ENCODE measurements at places on chromosomes 1 and 21.

GRCh38 chr1:38568061-38568857 is 291.3 kb downstream of the RRAGC start:
- DNase-seq: no peak

DNA sequence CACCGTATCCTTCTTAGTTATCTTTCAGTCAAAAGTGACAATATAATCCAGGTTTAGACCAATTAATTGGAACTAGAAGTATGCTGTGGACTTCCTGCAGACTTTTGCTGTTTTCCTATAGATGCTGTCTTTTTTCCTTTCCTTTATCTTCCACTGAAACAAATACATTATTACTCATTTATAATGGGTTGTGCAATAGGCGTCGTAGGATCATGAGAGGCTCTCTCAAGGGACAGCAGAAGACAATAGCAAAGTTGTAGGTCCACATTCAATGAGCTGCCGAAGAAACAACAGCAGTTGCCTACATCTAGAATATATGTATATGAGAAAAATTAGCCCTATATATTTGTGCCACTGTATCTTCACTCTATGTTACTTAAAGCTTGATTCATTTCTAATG is 371.6 kb downstream of the AMY1C start:
- no peak for DNase-seq

- no peak for DNase-seq
These were observed 23.6 kb downstream of the PCSK9 start for GRCh38 chr1:55062801-55063576.

DNA sequence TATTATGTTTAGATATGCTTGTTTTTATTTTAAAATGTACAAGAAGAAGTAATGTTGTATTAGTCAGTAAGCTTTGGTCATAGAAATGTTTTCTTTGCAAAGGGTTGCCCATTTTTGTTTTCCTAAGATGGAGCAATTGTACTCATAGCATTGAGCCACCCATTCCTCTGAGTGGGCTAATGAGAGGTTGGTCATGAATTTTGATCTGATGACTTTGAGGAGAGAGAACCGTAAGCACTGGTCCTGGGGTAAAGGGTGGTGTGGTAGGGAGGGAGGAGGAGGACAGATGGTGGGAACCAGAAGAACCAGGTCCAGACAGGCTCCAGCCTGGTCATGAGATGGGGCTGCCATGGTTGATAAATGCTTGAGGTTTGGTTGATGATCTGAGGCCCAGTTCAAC is 15.9 kb upstream of the SLC6A9 start:
- DNase-seq: no peak

GRCh38 chr1:209202830-209203532 is 380.5 kb upstream of the CAMK1G start:
- DNase-seq: no peak

- DNase-seq: no peak
These were observed 2.0 kb upstream of the TNFSF18 start for GRCh38 chr1:173052681-173053196.

DNA sequence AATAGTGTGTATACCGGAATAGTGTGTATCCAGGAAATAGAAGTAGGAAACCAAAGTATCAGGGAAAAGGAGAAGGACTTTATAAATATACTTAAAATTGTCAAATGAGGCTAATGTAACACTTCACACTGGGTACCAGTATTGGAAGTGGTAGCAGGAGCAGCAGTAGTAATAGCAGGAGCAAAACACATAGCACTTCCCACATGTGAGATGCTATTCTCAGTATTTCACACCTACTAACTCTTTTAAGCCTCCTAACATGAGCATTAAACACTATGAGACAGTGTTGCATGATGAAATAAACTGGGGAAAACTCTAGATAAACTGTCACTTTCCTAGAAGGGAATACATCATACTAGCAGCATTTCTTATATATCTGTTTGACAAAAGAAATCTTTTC is 376.7 kb downstream of the VAV3 start:
- no peak for DNase-seq

DNA sequence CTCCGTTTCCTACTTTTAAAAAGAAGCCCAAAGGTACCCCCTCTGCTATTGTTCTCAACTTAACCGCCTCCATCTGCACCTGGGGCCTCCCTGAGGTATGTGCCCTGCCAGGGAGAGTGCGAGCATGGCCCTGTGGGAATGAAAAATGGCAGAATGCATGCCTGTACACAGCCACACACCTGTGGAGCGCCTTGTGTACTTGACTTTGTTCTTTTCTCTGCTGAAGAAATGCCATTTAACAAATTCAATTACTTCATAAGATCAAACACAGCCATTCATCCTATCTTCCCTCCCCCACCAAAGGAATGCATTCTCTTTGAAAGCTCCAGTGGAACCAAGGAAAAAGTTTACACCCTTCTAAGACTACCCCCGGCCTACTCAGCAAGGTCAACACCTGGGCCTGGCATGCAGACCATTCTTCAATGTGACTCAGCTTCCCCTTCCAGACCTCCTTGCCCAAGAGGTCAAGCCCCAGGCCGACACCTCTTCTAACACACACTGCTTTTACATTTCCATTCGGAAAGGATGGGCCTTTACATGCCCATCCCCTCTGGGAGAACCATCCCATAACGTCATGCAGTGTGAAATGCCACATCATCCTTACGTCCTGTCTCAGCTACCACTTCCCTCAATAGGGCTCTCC is 123.7 kb downstream of the SMYD2 start:
- peak; percentile 70 for DNase-seq

- DNase-seq: no peak
These were observed 644 bp downstream of the UBE4B start for GRCh38 chr1:10033359-10033845.

DNA sequence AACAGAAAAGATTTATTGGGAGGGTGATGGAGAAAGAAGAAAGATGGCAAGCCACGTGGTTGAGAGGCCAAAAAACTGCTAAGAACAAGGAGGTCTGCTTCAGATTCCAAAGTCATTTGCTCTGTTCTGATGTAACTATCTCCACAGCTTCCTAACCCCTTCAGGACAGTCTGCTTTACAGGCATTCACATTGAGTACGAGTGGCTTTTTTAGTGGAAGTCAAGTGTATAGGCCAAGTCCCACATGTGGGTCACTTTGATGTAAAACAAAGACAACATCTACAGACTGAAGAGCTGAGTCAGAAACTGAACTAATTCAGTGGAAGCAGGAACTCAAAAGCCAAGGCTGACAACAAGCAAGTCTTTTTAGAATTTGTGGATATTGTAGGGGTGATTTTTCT is 128.7 kb upstream of the F3 start:
- no peak for DNase-seq

Measured in non-pigmented ciliary epithelial cell (primary cell).